ENCODE measurements at places on chromosomes 5 and 9.
A peak's percentile ranks its signal among the peaks of the same experiment; 100 is the strongest.

GRCh38 chr9:19028835-19029451, 4.1 kb downstream of the SAXO1 start:
- DNase-seq: peak; percentile 56

DNA sequence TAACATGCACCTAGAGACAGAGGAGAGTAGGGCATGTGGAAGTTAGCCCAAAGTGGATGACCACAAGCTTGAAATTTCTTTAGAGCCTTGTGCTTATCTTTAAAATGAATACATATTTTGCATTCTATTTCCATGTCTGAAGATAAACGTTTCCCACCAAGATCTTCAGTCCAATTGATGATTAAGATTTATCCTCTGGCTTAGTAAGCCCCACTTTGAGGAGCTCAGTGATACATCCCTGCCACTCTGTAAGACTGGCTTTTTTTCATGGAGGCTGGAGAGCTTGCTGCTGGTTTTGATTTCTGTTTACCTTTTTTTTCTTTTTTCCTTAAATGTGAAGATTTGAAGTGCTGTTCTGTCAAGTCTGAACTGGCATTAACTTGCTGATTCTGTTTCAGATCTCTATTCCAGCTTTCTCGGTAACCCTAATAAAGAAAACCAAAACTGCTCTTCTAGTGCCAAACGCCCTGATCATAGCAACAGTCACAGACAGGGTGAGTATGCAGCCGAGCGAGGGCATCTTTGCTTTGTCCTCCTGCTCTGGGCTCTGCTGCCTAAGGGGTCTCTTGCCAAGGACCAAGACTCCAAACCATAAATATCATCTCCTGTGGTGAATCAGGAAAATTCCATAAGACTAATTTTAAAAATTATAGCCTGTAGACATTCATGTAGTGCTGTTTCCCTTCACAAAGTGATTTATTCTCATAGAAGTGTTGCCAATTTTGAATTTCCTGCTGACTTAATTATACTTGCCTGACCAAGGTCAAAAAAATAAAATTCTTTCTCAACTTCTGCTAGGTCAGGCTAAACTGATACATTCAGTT, 54.3 kb downstream of the GRAMD2B start:
- peak; percentile 53 for DNase-seq

DNA sequence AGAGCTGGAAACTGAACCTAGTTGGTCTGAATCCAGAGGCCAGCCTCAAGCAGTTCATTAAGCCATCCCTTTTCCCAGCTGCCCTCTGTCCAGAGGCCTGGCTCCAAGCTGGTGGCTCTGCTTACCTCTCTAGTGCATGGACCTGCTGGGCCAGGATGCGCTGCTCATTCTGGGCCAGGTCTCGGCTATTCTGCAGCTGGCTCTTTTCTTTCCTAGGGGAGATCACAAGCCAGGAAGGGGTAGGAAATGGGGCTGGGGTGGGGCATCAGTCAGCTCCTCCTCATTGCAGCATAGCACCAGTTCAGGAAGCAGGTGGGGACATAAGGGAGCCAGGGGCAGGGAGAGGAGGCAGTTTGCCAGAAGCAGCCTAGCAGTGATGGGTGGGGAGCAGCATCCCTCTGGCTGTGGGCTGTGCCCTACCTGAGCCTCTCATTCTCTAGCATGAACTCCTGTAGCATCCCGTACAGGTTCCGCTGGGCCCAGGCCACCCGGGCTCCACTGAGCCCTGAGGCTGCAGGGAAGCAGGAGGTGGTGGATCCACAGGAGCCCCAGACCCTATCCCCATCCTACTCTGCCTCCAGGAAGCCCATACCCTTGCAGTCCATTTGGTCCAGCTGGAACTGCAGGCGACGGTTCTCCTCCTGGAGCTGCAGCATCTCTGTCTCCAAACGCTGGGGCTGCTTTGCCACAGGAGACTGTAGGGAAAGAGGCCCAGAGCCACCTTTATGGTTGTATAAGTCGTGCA, 5.2 kb downstream of the KIF12 start:
- no peak for DNase-seq

GRCh38 chr9:90274725-90275124, 367.9 kb downstream of the DIRAS2 start:
- no peak for DNase-seq

- DNase-seq: no peak
These were observed 76.9 kb upstream of the IL17B start for GRCh38 chr5:149455889-149456409.

DNA sequence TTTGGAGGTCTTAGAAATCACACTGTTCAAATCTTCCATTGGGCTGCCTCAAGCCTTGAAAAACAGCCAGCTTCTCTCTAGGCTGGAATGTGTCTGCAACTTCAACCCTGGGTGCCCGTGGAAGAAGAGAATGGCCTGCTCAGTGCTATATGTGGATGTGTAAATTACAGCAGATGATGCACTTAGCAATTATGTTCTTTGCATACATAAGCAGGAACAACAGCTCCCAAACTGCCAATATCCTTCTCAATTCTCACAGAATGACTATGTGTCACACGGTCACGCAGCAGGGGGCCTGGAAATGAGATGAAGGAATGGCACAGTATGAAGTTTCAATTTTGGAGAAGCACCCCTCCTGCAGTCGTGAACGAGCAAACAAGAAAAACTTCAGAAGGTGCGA, 175.2 kb upstream of the SMARCA2 start:
- DNase-seq: no peak

GRCh38 chr5:173035904-173036707, 20.0 kb upstream of the CREBRF start:
- no peak for DNase-seq

GRCh38 chr5:81234299-81234698, 1.2 kb downstream of the CKMT2 start:
- no peak for DNase-seq

GRCh38 chr9:5442400-5443011, 4.8 kb upstream of the PLGRKT start:
- DNase-seq: peak; percentile 71

DNA sequence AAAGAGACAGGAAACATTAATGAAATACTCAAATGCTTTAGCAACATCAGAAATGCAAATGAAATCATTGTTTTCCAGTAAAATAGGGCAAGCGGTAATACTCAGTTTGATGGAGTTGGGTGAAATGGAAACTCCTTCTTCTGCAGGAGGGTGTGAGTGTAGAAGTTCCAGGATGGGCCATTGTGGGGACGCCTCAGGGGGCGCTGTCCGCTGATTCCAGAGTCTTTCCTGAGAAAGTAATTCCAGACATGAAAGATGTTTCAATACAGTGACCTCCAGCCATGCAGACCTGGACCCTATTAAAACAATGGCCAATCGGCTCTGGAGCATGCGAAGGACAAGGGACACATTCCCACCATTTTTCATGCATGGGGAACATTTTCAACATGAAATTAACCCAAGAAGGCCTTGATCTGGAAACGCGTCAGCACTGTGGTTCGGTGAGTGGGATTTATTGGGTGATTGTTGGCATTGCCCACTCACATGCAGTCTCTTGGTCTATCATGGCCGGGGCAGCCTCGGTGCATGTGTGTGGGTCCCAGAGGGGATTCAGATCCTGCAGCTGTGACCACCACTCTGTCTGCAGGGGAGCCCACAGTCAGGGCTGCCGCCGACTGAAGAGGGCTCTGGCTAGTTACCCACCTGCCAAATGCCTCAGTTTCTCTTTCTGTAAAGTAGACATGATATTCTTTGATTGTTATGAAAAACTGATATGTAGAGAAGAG, 132.6 kb upstream of the IRX4 start:
- no peak for DNase-seq

DNA sequence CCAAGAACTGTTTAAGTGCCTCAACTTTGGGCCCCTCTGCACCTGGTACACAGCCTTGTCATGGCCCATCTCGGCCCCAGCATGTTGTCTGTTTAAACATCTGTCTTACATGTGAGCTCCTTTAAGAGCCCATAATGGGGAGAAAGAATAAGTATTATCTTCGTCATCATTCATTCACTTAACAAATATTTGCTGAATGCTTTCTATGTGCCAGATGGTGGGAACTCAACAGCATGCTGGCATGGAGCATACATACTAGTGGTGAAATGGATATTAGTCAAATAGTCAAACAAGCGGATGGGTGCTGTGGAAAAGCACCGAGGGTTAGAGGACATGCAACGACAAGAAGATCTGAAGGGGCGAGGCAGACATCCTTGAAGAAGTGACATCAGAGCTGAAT, 54.5 kb downstream of the GABBR2 start:
- no peak for DNase-seq

GRCh38 chr9:133255371-133256135, 19.4 kb downstream of the ABO start:
- no peak for DNase-seq

GRCh38 chr5:138912093-138912492, 37.0 kb upstream of the LRRTM2 start:
- DNase-seq: no peak

DNA sequence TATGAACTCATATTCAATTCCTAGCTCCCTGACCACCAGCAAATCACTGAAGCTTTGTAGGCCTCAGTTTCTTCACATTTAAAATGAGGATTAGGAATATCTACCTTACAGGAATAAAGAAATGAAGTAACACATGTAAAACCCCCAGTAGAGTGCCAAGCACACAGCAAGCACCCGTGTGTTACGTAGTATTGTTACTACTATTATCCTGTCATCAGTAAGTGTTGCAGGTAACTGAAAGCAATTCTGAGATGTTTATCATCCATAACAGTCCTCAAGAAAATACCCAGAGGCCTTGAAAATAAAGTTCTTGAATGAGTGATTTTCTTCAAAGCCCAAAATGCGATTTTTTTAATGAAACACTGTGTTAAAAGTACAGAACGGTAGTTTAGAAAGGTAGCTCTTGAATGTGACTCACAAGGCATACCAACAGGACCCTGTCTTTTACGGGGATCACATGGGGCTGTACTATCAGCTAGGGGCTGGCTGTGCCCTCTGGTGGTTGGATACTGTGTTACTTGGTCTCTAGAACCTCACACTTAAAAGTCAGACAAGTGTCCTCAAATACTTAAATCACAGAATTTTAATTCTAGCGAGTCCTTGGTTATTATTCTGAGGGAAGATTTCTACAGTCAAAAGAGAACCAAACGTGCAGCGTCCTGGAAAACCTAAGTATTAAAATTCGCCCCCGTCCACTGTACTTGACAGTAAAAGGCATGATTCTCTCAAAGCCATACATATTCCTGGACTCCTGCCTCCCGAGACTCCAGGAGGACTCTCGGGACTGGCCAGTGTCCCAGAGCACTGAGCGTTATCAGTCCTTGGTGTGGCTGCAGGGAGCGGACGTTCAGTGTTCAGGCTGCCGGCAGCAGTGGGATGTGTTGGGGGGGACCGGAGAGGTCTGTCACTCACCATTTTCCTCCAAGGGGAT, 725 bp downstream of the NDUFB6 start:
- peak; percentile 61 for DNase-seq

DNA sequence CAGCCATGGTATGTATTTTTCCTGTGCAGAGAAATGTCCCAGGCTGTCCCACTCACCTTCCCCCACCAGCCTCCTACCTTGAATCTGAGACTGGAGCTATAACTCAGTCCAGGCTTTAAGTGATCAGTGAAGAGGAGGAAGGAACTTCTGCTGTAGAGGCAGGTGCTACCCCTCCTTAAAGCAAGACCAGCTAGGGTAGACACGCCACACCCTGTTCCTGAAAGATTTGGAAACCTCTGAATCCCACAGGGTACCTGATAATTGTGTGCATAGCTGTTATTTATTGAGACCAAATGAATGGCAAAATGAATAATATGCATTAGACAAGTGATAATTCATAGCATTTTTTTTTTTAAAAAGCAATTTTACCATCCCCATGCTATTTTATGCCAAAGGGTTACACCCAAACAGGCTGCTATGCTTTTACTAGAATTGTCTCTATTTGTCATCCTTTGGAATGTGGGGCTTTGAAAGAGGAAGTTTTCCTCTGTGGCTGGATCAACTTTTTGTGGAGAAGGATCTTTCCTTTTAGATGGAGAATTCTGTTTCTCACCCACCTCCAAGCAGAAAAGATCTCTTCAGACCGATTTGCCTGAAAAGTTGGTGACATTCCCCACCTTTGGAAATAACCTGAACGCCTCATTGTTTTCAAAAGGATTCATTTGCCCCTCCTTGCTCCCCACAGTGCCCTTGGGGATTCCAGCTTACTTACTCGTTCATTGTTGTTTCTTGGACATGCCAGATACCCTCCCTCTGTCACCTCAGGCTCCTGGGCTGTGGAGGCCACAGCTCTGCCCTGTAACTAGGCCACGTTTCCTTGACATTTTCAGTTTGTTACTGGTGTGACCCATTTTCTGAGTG, 248.7 kb downstream of the NR3C1 start:
- DNase-seq: no peak

DNA sequence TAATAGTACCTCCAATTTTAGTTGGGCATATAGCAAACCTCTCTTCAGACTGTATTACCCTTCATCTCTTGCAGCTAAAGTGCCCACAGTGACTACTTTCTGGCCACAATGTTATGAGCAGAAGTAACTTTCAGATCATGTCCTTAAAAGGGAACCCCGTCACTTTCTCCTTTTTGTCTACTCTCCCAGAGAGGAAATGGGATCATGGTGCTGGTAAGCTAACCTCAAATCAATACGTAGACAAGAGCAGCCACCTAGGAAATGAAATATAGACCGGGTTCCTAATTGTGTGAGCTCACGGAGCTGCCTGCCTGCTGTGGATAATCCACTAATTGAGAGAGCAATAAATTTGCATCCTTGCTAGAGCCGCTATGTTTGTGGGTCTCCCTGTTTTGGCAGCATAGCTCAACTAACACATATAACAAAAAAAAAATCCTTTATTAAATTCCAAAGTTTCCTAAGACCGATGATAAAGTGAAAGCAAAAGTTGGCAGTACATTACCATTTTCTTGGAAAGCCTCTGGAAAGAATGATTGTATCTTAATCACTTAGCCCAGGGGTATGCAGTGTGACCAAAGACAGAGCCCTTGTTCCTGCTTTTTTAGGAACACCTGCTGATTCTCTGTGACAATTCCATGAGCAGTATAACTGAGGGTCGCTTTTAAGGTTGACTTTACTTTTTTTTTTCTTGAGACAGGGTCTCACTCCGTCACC, 5.6 kb upstream of the IL7R start:
- DNase-seq: no peak

DNA sequence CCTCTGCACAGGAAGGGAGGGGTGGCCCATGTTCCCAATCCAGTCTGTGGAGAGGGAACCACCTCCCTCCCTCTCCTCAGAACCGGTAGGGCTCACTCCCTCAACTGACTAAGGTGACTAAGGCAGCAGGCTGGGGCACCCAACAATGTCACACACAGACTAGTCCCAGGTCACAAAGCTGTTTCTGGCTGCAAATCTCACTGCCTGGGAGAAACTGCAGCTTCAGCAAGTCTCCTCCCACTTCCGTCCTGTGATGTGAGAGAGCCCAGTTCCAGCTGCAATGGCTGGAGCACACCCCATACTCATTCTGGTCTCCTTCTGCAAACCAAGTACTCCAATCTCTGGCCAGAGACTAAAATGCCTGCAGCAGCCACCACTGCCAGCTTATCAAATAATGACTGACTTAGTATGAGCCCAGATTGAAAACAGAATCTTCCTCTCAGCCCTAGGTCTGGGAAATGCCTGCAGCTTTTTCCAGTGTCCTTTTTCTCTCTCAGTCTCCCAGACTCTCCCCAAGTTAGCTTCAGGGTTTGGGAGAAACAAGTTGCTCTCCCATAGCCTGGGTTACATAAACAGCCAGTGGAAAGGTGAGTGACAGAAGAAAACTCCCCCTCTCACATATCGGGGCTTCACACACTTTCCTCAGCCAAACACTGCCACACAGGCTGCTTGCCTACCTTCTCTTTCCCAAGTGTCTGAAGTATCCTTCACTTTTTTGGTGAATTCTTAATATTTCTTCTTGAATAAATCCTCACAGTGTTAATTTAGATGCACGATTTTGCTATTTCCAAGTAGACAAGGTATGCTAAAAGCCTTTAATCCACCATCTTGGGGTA, 247.4 kb upstream of the RASA1 start:
- DNase-seq: peak; percentile 63
